ENCODE measurements at places on chromosomes 7 and 10.

DNA sequence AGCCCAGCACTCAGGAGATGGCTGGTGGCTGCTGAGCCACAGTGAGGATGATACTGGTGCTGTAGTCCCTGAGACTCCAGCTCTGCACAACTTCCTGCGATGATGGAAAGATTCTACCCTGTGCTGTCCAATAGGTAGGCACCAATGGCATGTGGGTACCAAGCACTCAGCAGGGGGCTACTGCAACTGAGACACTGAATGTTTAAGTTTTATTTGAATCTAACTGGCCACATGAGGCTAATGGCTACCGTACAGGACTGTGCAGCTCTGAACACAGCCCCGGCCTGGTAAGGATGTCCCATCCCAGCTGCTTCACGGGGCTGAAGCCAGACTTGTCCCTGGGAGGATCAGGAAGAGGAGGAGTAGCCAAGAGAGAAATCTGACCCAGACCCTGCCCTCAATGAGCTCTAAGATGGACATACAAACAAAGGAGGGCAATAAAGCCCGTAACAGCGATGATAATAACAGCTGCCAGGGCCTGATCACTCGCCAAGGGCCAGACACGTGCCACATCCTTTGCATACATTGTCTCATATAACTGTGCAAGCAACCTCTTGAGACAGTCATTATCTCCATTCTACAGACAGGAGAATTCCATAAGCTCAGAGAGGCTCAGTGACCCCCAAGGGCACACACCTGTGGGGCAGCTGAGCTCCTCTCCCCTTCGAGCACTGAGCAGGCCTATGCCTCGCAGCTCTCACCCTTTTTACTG, 3.8 kb downstream of the GPRIN2 start:
- no peak for DNase-seq

DNA sequence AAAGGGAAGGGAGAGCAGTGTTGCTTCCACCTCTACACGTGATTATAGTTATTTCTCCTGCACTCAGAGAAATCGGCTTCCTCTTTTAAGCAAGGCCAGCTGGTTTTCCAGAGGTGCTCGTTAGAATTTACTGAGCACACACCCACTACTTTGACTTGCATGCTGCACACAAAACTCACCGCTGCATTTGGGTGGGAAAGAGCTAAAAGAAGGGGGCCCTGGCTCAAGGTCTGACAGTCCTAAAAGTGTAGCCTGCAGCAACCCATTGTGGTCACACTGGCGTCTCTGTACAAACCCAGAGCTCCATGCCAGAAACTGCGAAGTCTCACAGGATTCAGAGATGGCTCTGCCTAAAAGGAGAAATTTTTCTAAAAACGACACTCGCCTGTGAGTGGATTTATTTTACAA, 133.7 kb downstream of the SLC25A13 start:
- DNase-seq = no peak

GRCh38 chr7:113078331-113078730, 8.3 kb downstream of the GPR85 start:
- no peak for DNase-seq

DNA sequence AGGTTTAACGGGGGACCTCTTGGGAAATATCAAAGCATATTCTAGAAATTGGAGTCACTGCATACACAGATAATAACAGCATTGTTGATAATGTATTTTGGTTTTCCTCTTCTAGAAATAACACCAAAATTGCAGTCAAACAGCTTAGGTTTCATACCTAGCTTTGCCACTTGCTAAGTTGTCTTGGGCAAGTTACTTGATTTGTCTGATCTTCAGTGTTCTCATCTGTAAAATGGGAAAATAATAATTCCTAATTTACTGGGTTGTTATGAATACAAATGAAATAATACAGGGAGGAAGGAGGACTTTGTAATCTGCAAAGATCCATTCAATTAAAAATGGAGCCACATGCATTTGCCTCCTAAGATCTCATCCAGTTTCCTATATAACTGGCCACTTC, 20.3 kb upstream of the NUP205 start:
- DNase-seq = no peak

DNA sequence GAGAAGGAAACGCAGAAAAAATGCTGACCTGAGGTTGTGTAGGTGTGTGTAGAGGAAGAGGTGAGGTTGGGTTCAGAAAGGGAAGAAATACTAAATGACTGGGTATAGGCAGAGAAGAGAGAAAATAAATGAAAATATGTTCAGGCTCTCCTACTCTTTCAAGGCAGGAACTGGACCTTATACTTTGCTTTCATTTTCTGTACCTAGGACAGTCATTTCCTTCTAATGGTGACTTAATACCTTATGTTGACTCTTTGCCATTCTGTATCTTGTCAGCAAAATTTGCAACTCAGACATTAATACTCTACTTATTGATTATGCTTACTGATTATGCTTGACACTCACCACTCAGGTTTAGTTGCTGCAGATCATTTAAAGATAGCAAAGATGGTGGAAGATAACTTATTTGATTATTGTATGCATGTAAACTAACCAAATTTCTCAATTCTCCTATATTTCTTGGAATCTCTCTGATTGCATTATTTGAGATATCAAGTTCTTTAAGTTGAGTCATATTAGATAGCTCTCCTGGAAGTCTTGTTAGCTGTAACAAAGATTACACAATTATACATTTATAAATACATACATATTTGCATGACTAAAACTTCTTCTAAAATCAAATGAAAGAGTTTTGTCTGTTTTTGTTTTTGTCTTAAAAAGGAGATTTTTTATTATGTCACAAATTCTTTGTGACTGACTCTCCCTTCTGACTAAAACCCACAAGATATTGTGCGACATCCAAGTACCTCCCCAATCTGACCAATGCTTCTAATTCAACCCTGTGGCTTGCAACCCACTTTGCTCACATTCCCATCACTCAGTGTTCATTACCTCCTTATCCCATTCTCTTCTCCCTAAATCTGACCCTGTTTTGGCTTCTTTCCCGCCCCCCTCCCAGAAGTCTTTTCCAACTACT, 20.0 kb downstream of the LRRD1 start:
- DNase-seq = no peak

DNA sequence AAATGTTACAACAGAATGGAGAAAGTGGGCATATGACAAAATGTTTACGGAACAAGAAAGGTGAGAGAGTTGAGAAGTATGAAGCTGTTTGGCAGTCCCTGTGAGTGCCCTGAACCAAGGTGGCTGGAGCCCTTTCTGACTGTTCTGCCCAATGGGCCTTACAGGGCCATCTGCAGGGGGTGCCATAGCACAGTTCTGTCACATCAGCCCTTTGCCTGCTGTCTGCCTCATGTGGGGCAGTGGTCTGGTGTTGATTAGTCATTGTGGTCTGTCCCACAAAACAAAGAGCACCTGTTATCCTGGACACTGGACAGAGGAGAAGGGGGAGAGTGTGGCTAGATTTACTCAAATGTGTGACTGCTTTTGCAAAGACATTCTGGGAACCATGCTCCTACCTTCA, 51.5 kb upstream of the OSBPL3 start:
- DNase-seq = no peak

DNA sequence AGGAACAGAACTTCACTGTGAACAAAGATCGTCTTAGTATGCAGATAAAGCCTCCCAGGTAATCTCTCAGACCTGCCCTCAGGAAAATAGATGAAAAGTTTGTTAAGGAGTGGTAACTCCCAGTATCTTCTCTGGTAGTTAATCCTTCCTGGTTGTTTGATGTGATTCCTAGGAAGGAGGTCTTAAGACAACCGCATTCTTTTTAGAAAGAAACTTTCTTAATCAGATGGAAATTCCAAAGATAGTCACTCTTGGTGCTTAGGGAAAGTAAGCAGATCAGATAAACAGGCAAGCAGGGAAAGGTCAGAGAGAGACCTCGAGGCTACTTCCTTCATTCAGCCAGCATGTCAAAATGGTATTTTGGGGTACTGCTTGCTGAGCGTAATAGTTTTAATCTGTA, 30.5 kb upstream of the ARMC3 start:
- no peak for DNase-seq

- no peak for DNase-seq
These were observed 355.7 kb upstream of the STEAP1 start for GRCh38 chr7:89798599-89798996.

GRCh38 chr7:37729181-37729580, 45.6 kb downstream of the GPR141 start:
- no peak for DNase-seq

- no peak for DNase-seq
These were observed 15.2 kb downstream of the PALD1 start for GRCh38 chr10:70493660-70494234.

DNA sequence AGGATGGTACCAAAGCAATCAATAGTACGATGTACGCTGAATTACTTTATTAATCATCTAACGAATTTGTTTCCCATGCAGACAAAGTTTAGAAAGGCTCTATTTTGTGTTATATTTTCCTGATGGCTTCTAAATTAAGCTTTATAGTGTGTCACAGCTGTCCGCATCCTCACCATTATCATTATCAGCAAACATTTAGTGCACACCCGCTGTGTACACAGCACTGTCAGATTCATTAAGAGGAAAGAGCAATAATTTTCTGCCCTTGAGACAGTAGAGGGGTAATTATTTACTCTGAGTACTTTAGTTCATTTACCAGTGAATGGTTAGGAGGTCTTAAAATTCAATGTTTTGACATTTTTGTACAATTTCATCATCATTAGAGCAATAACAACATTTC, 233.3 kb upstream of the PTPRZ1 start:
- no peak for DNase-seq

- no peak for DNase-seq
These were observed 276.4 kb downstream of the TCF7L2 start for GRCh38 chr10:113226399-113226798.

GRCh38 chr10:11489591-11489990, 121.9 kb downstream of the USP6NL start:
- no peak for DNase-seq

- DNase-seq = no peak
These were observed 58.0 kb upstream of the CAV2 start for GRCh38 chr7:116441534-116441933.

All from stimulated activated CD8-positive, alpha-beta memory T cell treated with anti-CD3 and anti-CD28 coated beads, Interleukin-7, amount 100 ng/mL, for 1 hour (primary cell).